ENCODE measurements at places on chromosomes 5 and 9. TPM values are rescaled to one million over a fixed set of nuclear protein-coding genes. Genes with fewer than 3 reads are reported as not detected.

The FAM221B gene
- total RNA-seq, result not detected

The FGF10 gene
- not detected for total RNA-seq

The CCNB1 gene
- 110 TPM for total RNA-seq

The TEK gene
- total RNA-seq, result not detected

Data from CD8-positive, alpha-beta memory T cell (primary cell).